ENCODE measurements at places on chromosomes 6 and 20.

- DNase-seq, result no peak
Observed at GRCh38 chr6:110561008-110561396, 84.6 kb upstream of the SLC22A16 start.

- DNase-seq, result peak; percentile 18
Observed at GRCh38 chr6:138454981-138455706, 44.1 kb downstream of the NHSL1 start.

GRCh38 chr20:9927224-9927623 is 88.3 kb upstream of the PAK5 start:
- no peak for DNase-seq

- peak; percentile 83 for DNase-seq
Observed at GRCh38 chr20:10475225-10475624, 40.1 kb downstream of the SLX4IP start.

DNA sequence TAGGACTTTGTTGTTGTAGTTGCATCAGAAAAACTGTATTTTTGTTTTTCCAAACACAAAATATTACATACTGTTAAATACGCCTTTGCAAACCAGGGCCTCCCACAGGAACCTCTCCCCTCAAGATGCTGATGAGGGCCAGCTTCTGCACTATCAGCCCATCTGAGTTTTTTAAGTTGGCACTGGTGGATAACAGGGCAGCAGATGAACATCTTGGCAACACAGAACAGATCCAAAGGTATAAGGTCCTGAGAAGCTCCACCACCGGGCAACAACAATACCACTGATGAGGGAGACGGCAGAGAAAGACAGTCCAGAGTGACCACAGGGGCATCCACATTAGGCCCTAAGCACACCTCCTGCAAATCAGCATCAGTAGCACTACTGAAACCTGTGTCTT is 177.7 kb downstream of the DLL1 start:
- DNase-seq, result no peak

Data from inflammatory macrophage treated with lipopolysaccharide for 4 hours (primary cell).